GM12865 (cell line): ENCODE measurements at places on chromosomes 16 and 17.

- no peak for DNase-seq
These were observed 28.7 kb downstream of the TMEM186 start for GRCh38 chr16:8768692-8769091.

DNA sequence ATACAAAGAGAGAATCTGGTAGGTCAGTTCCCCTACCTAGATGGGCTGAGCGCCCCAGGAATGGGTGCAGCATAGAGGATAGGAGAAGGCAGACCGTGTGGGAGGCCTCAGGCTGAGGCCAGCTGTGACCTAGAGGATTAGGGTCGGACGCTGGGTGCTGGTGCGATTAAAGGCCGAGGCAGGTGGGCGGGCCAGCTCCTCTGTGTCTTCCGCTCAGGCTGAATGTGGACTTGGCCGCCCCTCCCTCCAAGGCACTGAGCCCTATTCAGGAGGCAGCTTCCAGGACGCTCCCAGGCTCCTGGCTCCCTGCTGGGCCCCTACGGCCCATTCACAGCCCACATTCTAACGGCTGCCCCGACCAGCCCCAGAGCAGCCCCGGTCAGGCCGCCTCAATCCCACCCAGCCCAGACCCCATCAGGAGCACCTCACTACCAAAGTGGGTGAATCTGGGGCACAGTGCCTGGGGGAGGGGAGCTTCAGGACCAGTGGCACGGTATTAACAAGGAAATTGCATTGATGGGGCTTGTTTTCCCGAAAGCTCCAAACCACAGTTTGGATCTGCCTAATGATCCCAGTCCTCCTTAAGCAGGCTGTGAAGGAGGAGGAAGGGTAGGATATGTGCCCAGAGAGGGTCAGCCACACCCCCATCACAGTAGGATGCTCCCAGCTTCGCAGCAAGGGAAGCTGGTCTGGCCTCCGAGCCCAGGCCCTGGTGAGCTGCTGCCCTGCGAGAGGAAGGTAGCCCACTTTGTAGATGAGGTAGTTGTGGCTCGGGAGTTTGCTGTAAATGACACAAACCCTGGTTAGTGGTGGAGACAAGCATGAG lies 14.5 kb downstream of the RHBDL3 start:
- DNase-seq = no peak

DNA sequence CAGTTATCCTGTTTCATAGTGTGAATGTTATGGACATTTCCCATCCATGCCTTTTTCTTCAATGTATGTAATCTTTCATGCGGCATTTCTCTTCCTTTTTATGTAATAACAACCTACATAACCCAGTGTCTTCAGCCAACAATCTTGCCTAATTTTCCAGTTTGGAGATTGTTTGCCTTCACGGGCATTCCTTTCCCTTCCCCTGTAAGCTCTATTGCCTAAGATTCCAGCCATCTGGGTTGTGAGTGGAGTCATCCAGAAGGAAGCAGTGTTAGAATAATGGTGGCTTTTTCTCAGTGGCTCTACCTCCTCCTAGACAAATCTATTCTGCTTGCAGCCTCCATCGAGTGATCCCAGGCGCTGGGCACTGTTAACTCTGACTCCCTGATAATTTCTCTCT lies 22.3 kb downstream of the SYCE1L start:
- DNase-seq = no peak

GRCh38 chr16:53433930-53434376 lies 318 bp upstream of the RBL2 start:
- DNase-seq = no peak

- DNase-seq = no peak
These were observed 50.1 kb downstream of the CNGB1 start for GRCh38 chr16:57920880-57921229.
